ENCODE measurements at places on chromosomes 11 and 22.

DNA sequence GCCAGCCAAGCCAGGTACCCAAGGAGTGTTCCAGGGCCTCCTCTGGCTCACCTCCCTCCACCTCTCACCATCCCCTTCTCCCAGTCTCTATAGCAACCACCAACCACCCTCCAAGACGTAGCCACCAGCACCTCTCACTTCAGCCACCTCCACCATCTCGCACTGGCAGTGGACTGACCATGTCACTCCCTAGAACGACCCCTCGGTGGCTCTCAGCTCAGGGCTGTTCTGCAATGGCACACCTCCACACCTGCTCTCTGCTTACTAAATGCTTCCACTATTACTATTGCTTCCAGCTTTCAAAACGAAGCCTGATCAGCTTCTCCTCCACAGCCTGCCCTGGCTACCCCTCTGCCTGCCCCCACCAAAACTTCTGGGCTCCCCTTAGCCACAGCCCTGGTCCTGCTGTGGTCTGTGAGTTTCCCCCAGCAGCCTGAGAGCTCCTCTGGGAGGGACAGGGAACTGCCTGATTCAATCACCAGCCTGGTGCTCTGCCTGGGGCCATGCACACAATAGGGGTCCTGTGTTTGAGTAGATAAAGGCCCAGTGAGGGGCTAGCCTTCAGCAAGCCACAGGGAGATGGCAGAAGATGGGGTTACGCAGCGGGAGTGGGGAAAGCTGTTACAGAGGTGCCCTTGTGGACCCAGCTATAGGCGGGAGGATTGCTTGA lies 17.5 kb upstream of the CBX7 start:
- no peak for DNase-seq

GRCh38 chr11:45453721-45454120 lies 167.6 kb upstream of the SYT13 start:
- no peak for DNase-seq

DNA sequence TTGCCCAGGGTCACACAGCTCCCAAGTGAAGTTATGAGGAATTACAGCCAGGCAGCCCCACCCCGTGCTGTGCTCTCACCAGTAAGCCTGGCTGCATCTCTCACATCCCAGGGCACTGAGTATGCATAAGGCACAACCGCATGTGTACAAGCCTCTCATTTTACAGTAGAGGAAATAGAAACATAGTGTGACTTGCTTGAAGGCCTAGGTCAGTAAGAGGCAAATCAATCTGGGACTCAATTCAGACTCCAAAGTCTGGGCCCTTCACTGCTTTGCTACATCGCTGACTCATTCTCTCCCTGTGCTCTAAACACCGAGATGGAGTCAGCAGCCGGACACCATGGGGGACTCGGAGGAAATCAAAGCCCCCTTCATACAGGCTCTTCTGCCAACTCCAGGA lies 7.9 kb downstream of the ABTB2 start:
- no peak for DNase-seq

GRCh38 chr22:19035474-19036228 lies 86.6 kb downstream of the DGCR2 start:
- DNase-seq, result no peak

GRCh38 chr11:30538251-30538650 lies 47.9 kb downstream of the MPPED2 start:
- no peak for DNase-seq

GRCh38 chr11:110261195-110262071 lies 35.0 kb downstream of the RDX start:
- no peak for DNase-seq

DNA sequence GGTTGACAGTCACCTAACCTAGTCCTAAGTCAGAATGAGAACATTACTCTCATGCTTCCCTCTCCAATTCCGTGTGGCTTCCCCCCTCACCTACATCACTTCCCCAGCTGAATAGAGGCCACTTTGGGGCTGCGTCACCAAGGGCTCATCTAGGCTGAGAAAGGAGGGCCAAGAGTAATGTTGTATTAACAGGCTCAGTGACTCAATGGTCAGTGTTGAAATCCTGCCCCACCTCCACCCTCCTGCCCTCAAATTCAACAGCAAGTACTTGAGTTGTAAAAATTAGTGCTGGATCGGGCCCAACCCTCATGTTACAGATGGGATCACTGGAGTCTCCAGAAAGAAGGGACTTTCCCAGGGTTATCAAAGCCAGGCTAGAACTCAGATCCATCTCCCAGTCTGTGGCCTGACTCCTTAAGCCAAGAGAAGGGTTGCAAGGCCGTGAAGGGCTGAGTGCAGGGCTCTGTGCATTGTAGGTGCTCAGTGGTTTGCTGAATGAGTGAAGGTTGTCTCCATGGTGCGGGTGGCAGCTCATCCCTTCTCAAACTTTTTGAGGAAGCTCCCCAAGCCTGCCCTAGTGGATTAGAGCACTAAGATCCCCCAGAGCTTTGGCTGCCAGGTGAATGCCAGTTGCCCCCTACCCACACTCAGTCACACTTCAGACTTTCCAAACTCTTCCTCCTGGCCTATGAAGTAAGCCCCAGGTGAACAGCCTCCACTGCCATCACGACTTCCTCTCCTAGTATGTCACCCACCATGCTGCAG lies 3.2 kb downstream of the DGAT2 start:
- no peak for DNase-seq

GRCh38 chr11:17633987-17634775 lies 85.2 kb upstream of the MYOD1 start:
- DNase-seq, result no peak

GRCh38 chr22:34886391-34886790 lies 179.6 kb upstream of the ISX start:
- DNase-seq, result no peak

DNA sequence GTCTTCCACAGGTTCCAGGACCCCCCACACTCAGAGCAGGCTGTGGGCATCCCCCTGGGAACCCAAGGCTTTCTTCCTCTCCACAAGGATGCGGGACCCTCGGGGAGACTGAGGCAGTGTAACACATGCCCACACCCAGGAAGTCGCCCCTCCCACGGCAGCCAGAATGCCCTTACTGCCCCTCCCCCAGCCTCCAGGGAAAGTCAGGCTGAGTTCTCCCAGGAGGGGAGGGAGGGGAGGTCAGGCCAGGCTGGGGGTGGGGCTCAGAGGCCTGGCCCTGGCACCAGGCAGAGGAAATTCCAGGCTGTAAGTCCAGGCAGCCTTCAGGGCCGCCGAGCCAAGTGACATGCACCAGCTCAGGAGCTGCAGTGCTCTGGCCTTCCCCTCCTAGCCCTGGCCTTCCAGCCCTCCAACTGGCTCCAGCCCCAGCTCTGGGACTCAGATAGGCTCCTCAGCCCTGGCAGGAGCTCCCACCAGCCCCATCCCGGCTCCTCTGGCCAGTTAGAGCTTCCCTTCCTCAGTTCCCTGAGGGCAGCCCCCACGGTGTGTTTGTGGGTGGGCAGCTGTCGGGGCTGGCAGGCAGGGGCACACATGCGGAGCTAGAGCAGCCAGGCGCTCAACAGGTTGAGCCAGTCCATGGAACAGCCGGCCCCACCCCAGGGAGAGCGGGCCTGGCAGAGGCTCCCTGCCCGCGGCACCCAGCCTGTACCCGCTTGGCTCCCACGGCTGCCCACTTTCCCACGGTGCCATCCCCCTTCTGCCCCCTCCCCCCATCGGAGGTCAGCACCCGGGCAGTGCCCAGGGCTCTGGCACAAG lies 3.6 kb downstream of the BCL9L start:
- peak; percentile 78 for DNase-seq

DNA sequence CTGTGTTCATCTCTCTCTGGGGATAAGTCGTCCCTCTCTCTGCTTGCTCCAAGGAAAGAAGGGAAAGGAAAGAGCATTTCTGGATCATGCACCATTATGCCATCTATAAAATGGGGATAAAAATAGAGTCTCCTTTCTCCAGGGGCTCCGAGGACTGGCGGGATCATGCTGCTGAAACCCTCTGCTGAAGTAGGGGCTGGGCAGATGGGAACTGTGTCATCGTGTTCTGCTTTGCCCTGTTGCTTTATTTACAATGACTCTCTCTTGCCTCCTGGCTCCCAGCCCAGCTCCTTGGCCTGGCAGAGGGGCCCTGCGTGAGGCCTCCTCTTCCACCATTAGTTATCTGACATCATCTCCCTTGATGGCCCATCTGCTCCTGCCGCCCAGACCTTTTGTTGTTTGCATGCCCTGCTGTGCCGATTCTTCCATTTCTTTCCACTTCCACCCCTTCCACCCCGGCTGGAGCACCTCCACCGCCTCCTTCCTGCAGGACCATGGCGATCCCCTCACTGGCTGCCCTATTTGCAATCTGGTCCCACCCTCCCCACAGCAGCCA lies 200.9 kb downstream of the MYO18B start:
- DNase-seq, result no peak

DNA sequence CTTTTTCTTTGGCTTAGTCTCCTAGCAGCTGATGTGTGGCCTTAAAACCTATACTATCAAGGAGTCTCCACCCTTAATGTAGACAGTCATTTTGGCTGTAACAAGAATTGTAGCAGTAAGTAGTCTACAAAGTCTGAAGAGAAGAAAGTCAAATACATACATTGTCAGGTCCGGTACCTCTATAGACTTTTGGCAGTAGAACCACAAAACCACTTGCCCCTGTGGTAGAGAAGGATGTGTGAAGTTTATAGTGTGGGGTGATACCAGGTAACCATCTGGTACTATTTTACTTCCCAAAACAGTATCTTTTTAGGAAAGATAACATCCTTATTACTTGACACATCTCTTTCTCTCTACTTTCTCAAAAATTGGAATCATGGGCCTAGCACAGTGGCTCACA lies 15.1 kb downstream of the ATG13 start:
- DNase-seq, result no peak

DNA sequence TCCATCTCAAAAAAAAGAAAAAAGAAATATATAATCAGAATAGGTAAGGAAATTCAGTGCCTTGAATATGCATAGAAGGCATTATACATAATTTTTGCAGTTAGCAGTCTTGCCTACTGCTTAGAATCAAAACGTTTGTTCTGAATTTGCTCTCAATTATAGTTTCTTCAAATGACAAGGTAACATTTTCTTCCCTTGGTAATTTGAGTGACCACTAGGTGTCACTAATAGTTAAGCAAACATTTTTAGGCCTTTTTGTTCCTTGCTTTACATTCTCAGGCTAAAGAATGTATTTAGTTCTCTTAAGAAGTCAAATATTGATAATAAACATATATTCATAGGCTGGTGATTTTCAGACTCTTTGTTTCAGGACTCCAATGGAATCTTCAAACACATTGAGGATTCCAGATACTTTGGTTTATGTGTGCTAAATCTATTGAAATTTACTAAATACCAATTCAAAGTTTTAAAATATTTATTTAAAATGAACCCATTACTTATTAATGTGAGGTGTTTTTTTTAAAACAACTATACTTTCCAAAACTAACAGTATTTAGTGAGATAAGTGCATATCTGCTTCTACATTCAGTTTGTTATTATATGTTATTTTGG lies 55.0 kb upstream of the DEPDC7 start:
- peak; percentile 49 for DNase-seq

DNA sequence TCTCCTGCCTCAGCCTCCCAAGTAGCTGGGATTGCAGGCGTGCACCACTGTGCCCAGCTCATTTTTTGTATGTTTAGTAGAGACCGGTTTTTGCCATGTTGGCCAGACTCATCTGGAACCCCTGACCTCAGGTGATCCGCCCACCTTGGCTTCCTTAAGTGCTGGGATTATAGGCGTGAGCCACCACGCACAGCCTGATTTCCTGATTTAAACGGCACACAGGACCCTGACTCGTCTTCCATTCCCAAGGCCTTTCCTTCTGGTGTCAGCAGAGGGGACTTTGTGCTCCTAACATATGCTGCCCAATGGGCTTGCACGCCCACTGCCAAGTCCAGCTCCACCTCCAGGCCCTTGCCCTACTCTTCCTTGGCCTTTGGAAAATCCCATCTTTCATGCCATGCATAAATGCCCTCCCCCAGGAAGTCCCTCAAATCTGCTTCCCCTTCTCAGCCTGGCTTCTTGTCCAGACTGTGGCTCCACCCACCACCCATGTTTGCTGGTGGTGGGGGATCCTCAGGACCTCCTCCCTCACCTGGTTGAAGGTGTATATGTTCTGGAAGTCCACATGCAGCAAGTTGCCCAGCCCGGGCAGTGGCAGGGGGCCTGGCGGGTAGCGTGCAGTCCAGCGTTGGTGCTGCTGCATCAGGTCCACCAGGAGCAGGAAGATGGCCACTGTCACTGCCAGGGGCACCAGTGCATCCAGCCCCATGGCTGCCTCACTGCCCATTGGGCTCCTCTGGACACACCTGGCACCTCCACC lies 23.9 kb upstream of the CYP2D6 start:
- DNase-seq, result no peak

- no peak for DNase-seq
Measured at GRCh38 chr11:78061088-78061920, 2.4 kb upstream of the THRSP start.

DNA sequence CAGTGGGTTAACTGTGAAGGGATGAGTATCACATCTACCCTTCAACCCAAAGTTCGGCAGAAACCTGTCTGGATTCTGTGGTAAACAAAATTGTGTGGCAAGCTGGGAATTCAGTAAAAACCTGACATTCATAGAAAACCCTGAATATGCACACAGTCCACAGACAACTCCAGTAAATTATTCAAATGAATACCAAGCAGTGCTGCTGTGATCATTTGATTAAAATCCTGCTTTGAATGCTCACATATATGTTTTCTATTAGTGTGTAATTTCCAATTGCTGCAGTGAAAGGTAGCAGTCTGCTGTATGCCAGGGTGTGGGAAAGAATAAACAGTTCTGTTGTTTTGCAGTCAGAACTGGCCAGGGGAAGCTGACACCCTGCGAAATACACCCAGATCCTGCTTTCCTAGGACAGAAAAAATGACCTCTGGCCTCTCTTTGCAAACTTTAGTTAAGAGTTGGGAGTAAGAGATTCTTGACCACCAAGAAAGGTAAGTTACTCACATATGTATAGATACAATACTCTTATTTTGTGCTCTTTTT lies 217.8 kb downstream of the FAM76B start:
- DNase-seq, result no peak

- DNase-seq, result no peak
Measured at GRCh38 chr22:36911887-36912661, 1.4 kb upstream of the CSF2RB start.

- DNase-seq, result no peak
Measured at GRCh38 chr22:37472418-37473006, 13.7 kb downstream of the MFNG start.

GRCh38 chr11:79897896-79898295 lies 457.1 kb upstream of the TENM4 start:
- DNase-seq, result no peak

GRCh38 chr22:46351131-46351735 lies 15.7 kb downstream of the TRMU start:
- DNase-seq, result no peak

GRCh38 chr11:118079491-118079890 lies 2.6 kb downstream of the TMPRSS4 start:
- no peak for DNase-seq

DNA sequence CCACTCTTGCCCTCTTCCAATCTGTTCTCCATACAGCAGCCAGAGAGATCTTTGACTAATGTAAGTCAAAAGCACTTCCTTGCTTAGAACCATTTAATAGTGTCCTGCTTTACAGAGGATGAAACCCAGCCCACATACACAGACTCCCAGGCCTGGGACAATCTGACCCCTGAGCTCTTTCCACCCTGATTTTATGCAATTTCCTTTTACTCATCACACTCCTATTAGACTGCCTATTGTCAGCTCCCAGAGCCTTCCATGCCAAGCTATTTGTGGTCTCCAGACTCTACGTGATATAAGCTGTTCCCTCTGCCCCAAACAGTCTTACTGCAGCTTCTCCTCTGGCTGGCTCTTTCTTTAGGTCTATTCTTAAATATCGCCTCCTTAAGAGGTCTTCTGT lies 28.1 kb downstream of the ME3 start:
- no peak for DNase-seq

Measured in SW 1271 (cell line).